ENCODE measurements at places on chromosomes 4 and X. TPM values are rescaled to one million over a fixed set of nuclear protein-coding genes. Genes with fewer than 3 reads are reported as not detected.

Gene HUWE1
- total RNA-seq, result 104 TPM

Gene MCF2
- total RNA-seq, result 0.13 TPM

Gene HPGDS
- 0.08 TPM for total RNA-seq

GRCh38 chr4:15479913-15480185 is 10.2 kb downstream of the CC2D2A start:
- H3K4me1 ChIP-seq, result peaks cover 11% of the 10 kb centered on the region
- DNase-seq, result peak; percentile 31
- peak overlapping the region; percentile 23 for H3K4me3 ChIP-seq
- no peaks in the 10 kb centered on the region for H3K36me3 ChIP-seq

- no peak overlapping the region for H3K27ac ChIP-seq
- no peak for DNase-seq
These were observed 187.9 kb upstream of the FAM9B start for GRCh38 chrX:9221781-9222180.
